ENCODE measurements at places on chromosomes 5 and 9.

- no peak for DNase-seq
These were observed 81.3 kb downstream of the RAPGEF1 start for GRCh38 chr9:131658377-131659129.

DNA sequence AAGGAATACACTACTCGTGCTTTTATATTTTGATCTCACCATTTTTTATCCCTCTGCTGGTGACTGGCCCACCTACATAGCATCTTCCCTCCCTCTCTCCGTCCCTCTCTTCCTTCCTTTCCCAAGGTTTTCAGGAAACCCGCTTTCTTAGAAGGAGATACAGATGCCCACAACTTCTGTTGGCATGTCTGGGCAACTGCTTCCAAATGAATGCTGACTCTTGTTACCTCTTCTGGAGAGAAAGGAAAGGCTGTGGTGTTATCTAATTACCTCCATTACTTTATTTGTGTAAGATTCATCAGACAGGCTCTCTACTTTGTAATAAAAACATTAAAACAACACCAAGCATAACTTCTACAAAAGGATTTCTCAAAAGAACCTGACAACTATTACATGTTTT lies 20.2 kb downstream of the FANCC start:
- DNase-seq, result no peak

DNA sequence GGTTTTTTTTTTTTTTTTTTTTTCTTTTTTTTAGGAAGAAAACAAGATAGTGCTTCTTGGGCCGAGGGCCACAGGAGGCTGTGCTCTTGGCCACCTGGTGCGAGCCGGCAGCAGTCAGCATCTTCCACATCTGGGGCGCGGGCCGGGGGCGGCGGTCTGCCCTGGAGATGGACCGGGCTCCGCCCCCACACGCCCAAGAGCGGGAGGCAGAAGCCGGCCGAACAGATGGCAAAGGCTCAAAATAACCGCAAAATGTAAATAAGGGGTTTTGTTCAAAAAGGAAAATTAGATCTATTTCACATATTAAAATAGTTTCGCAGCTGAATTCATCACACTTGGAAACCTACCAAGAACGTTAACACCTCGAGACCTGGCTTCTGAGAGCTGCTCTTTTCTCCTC lies 51.5 kb upstream of the UBAC1 start:
- DNase-seq, result no peak

DNA sequence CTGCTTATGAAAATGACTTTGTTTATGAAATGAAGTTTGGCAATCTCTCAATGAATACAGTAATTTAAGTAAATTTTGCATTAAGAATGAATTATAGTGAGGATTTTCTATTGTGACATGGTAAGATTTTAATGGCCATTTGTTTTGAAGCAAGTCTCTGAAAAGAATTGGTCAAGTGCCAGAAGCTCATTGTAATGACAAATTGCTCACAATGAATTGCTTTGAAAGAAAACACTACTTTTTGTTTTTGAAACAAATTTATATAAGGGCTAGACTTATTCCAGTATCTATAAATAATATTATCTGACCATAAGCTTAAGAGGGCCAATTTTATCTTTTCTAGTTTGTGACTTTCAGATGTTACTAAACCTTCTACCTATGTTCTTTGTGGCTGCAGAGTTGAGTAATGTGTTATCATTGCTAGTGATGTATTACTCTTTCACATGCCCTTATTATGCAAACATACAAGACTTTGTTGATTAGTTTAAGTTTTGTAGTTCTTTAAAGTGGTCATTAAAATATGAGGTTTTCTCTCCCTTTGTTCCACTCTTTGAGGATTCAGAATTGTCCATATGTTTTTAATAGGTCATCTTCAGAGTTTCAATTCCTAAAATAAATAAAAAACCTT lies 93.0 kb upstream of the ZNF608 start:
- DNase-seq, result peak; percentile 66

DNA sequence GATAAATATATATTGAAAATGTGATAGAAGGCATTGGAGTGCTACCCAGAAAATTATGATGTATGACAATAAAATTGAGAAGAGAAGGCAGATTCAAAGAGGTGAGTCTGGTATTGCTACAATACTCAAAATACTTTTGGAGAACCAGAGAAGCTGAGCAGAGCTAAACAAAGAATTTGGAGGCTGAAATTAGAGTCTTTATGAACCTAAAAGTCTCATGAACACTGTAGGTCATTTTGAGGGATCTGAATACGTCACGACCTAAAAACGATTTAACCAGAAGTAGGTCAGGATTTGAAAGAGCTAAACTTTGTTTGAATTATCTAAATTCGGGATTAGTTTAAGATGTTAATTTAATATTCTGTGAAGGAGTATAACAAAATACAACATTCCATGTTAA lies 182.4 kb upstream of the CDH9 start:
- DNase-seq, result no peak

GRCh38 chr9:98686961-98687855 lies 21.5 kb downstream of the GABBR2 start:
- no peak for DNase-seq

DNA sequence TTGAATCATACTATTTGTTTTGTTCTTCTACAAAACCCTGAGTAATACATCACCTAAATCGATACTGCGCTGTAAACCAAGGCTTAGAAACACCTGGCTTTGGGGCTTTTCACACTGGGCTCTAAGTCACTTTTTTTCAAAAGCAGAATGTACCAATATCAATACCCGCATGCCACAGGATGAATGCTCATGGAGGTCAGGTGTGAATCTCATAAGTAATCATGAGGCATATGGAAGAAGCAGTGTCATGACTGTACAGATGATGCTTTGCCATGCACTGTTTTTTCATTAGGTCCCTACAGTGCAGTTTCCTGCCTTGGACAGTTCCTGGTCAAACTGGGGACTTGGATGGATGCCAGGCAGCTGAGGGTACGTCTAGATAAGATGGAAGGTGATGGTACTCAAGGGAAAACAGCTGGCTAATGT lies 49.0 kb upstream of the ATG10 start:
- DNase-seq, result no peak
